NCI-H524 (cell line): ENCODE measurements at places on chromosomes 1 and 21.
A peak's percentile ranks its signal among the peaks of the same experiment; 100 is the strongest.

DNA sequence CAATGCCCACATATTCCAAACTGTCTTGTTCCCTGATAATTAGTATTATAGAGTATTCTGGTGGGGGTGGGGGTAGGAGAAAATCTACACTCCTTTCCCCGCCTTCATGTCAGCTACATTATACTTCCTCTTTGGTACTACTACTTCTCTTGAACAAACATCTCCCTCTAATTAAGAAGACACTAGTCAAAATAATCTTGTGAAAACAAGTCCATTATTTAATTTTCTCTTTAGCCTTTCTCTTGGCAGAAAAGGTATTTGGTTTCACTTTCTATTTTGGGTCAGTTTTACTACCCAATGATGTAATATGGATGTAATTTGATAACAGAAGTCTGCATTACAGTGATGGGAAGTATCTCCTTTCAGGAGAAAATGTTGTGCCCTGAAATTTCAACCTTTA lies 22.5 kb downstream of the NTMT2 start:
- no peak for DNase-seq

DNA sequence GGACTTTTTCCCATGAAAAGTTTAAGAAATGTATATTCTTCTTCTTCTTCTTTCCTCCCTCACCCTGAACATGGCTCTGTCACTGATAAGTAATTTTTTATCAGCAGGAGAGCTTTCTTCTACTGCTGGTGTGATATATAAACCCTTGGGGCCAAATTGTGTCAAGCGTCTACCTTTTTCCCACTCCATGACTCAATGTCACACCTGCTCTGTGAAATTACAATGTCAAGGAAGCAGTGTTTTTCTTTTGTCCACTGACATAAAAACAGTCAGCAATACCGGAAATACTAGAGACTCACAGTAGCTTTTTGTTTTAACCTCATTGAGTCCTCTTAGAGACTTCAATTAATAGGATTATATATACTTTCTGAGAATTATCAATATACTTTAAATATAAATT lies 416.2 kb upstream of the ADGRL4 start:
- DNase-seq, result no peak

- no peak for DNase-seq
Measured at GRCh38 chr1:93880731-93881130, 1.7 kb upstream of the DNTTIP2 start.

DNA sequence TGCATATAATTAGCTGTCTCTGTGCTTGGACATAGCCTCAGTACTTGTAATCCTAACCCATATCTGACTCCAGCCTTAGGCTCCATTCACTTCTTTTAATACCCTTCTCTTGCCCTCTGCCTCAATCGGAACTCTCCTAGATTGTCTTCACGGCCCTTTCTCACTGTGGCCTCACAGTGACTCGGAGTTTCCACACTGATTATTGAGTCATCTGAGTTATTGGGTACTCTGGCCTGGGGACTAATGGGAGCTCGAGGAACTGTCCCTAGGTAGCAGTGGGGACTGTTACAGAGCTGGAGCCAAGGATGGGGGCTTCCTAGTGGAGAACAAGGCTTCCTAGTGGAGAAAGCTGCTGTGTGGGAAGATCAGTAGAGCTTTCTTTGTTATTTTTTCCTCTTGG lies 17.0 kb downstream of the TRAF5 start:
- no peak for DNase-seq

GRCh38 chr1:172969611-172970010 lies 81.1 kb downstream of the TNFSF18 start:
- DNase-seq, result no peak

DNA sequence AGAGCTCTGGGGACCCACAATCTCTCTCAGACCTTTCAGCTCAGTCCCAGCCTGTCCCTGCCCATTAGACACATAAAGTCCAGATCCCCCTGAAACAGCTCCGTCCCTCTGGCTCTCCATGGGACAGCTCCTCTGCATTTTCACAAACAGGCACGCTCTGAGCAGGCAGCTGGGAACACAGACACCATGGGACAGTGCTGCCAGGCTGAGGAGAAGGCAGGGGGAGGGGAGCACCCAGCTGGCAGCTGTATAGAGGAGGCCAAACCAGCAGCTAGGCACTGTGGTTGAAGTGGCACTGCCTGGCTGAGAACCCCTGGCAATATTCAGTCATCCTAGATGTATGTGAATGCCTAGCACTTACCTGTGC lies 2.0 kb downstream of the TMEM63A start:
- no peak for DNase-seq

- no peak for DNase-seq
Measured at GRCh38 chr1:180947499-180947885, 34.8 kb downstream of the KIAA1614 start.

GRCh38 chr1:2312515-2313301 lies 78.6 kb downstream of the MORN1 start:
- DNase-seq, result peak; percentile 79

- no peak for DNase-seq
Measured at GRCh38 chr1:244283772-244284171, 167.9 kb downstream of the ADSS2 start.

- DNase-seq, result no peak
Measured at GRCh38 chr1:219587401-219587800, 25.5 kb downstream of the ZC3H11B start.

GRCh38 chr1:30507401-30508174 lies 215.8 kb downstream of the MATN1 start:
- DNase-seq, result no peak

GRCh38 chr1:78143673-78144072 lies 97.9 kb downstream of the GIPC2 start:
- DNase-seq, result no peak

GRCh38 chr1:14298806-14299205 lies 299.7 kb upstream of the KAZN start:
- no peak for DNase-seq

GRCh38 chr1:94050254-94050653 lies 70.7 kb downstream of the ABCA4 start:
- DNase-seq, result no peak

- no peak for DNase-seq
Measured at GRCh38 chr21:29313662-29314408, 15.1 kb downstream of the BACH1 start.

- no peak for DNase-seq
Measured at GRCh38 chr1:72601035-72601674, 318.8 kb upstream of the NEGR1 start.

DNA sequence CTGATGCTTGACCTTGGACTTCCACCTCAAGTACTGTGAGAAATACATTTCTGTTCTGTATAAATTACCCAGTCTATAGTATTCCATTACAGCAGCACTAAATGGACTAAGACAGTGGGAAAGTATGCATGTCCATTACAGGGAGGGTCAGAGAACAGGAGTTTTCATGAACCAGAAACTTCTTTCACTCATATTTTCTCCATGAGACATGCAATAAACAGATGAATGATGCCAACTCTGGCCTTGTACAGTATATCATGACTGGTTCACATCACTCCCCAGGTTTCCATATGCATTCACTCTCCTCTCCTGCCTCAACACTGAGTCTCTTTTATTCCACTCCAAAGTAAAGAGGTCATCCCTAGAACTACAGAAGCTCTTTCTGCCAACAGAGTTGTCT lies 4.5 kb upstream of the IFI16 start:
- DNase-seq, result no peak

- DNase-seq, result no peak
Measured at GRCh38 chr21:26001356-26001755, 169.2 kb downstream of the APP start.

DNA sequence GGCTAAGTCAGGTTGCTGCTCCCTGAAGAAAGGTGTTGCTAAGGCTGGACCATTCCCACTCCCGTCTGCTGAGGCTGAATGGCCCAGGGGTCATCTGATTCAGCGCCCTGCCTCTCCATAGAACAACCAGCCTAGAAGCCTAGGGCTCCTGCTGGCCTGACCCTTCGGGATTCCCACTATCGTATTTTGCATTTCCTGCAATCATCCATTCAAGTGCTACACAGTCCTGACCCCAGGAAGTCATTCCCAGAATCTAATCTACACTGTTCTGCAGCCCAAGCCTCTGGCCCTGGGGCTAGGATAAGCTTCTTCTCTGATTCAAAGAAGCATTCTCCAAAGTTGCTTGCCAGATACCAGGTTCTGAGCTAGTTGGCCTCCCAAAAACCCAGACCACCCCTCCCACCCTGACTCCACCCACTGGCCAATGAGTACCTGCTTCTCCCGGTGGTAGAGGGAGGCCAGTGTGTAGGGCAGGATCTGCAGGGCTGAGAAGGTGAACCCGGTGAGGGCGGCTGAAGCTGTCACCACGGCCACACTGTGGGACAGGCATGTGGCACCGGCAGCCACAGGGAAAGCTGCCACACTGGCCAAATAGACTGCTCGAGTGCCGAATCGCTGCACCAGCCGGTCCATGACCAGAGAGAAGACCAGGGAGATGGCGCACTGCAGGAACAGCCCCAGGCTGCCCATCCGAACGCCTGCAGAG lies 18.7 kb downstream of the SLC45A3 start:
- no peak for DNase-seq

- DNase-seq, result peak; percentile 23
Measured at GRCh38 chr1:205519541-205520131, 15.2 kb downstream of the CDK18 start.

GRCh38 chr1:151817353-151817730 lies 12.1 kb upstream of the LINGO4 start:
- DNase-seq, result no peak
